H54 (cell line): ENCODE measurements at places on chromosomes 6 and 20.

DNA sequence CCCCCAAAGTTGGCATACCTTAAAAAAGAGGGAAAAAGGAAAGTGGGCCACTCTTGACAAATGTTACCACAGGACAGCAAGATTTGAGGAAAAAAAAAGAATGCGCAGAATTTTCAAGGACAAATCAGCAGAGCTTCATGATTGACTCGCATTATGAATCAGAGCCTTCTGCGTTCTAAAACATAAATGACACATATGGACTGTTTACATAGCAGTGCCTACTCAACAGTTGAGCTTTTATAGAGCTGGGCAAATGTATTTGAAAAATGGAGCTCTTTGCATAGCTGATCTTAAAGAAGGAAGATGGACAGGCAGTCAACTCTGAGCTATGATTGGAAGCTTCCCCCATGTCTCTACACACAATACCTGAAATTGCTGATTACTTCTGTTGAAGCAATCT is 213.2 kb upstream of the NT5E start:
- no peak for DNase-seq

DNA sequence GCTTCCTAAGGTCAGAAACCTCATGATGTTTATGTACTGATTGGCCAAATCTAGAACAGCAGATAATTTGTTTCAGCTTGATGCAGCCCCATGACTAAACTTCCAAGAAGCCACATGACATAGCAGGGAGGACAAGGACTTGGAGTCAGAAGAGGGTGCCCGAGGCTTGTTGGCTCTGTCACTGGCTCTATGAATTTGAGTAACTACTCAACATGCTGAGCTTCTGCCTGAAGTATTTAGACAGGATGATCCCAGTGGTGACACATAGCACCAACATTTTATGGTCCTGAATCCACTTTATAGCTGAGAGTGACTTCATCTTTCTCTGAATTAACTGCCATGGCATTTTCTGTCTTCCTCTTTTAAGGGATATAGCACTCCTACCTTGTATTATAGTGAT is 13.5 kb upstream of the TBX18 start:
- peak; percentile 18 for DNase-seq

GRCh38 chr6:156336089-156336488 is 441.1 kb upstream of the ARID1B start:
- no peak for DNase-seq

DNA sequence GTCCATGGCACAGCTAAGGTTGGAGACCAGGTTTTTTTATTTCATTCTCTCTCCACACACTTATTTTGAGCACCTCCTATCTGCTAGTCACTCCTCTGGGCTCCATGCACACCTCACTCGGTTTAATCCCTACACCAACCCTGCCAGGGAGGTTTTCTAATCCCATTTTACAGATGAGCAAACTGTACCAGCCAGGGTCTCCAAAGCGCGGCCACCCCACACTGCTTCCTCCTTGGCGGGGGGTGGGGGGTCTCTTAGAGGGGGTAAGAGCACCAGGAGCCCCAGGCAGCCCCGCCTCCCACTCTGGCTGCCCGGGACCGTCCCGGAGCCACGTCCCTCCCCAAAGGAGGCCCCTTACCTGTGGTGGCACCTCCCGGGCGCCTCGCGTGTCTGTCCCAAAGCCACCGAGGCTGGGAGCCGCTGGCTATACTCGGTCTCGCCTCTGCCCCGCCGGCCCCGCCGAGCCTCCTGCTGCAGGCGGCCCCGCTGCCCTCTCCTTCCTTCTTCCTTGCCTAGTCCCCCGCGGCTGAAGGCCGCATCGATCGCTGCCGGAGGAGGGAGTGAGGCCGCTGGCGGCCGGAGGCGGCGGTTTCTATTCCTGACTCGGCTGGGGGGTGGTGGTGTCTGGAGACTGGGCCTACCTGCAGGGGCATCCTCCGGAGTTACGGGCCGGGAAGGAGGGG is at the start of gene KCNS1:
Gene KCNS1, minus strand, starts transcription at position 565 of the 683 bp plus-strand sequence. CDS start 1,891 bp downstream, outside the sequence.
- DNase-seq, result no peak

GRCh38 chr6:149237464-149237863 is 80.0 kb upstream of the TAB2 start:
- no peak for DNase-seq

GRCh38 chr20:7285918-7286556 is 518.6 kb downstream of the BMP2 start:
- DNase-seq, result peak; percentile 5

- DNase-seq, result no peak
Observed at GRCh38 chr20:5046656-5047339, 45.5 kb upstream of the SLC23A2 start.

- DNase-seq, result no peak
Observed at GRCh38 chr20:2212456-2213015, 83.3 kb upstream of the TGM3 start.

GRCh38 chr6:77457720-77458349 is 5.5 kb downstream of the HTR1B start:
- peak; percentile 53 for DNase-seq

GRCh38 chr6:146582857-146583256 is 15.9 kb upstream of the ADGB start:
- DNase-seq, result no peak

DNA sequence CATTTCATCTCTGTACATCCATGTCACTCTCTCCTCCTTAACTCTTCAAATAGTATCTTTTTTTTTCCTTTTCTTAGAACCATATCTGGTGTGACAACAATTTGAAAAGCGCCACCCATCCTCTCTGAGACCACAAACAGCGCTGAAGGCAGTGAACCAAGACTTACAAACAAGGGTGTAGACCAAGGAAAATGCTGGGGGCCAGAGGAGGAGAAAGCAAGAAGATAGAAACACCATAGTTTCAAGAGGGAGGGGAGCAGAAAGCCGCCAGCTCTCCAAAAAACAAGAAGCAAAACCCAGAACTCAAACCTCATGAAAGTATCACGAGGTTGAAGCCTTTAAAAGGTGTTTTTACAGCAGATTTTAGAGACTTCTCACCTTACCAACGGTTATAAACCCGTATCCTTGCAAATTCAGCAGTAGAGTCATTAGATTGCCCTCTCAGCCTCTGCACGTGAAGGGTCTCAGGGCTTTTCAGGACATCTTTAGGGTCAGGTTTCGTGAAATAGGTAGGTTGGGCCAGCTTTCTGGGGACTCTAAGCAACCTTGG is 13.3 kb upstream of the RIPOR2 start:
- no peak for DNase-seq

DNA sequence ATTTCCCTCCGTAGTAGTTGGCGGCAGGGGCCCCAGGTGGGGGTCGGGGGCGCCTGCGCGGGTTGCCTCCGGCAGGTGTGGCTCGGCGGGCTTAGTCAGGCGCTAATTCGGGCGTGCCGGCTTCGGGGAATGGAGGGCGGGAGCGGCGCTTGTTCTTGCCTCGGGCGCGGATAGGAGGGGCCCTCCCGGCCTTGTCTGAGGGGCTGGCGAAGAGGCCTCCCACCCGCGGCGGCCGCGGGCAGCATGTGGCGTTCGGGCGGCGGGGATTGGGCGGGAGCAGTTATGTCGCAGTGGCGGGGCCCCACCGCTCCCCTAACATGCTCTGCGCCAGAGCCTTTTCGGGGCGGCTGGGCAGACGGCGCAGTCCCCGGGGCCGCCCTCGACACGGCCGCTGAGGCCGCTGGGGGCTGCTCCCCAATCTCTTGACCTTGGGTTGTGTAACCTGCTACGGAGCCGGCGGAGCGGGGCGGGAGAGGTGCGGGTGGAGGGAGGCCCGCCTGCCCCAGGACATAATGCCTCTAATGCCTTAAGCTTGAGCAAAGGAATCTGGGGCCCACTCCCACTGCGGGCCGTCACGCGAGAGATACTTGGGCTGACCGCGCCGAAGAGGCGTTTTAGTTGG is 1.1 kb downstream of the AMD1 start:
- no peak for DNase-seq

GRCh38 chr20:41170386-41171105 is 33.2 kb downstream of the PLCG1 start:
- no peak for DNase-seq

- DNase-seq, result no peak
Observed at GRCh38 chr6:16487996-16488674, 249.7 kb downstream of the GMPR start.

DNA sequence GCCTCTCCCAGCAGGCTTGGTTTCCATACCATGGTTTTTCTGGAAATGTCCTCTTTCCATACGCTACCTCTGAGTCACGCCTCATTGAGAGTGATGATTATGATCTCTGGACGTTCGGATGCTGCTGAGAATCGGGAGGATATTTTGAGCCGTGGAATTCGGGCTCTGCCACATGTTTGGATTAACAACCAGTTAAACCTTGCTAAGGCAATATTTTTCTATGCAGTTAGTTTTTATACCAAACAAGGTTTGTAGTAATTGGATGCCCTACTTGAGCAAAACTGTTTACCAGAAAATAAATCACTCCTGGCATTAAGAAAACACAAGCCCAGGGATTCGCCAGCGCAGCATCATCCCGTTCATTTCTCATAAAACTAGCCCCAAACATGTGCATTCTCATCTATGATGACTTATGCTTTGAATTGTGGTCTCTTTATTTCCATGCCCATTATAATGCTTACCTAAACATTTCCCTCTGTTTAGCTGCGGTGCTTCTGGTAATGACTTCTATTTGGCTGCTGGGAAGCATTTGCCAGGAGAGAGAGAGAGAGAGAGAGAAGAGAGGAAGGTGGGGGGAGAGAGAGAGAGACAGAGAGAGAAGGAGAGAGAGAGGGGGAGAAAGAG is 198.9 kb downstream of the CLIC5 start:
- no peak for DNase-seq

- DNase-seq, result no peak
Observed at GRCh38 chr20:46420878-46421277, 14.5 kb upstream of the ELMO2 start.

- DNase-seq, result no peak
Observed at GRCh38 chr20:17852323-17852722, 116.3 kb downstream of the SNX5 start.

DNA sequence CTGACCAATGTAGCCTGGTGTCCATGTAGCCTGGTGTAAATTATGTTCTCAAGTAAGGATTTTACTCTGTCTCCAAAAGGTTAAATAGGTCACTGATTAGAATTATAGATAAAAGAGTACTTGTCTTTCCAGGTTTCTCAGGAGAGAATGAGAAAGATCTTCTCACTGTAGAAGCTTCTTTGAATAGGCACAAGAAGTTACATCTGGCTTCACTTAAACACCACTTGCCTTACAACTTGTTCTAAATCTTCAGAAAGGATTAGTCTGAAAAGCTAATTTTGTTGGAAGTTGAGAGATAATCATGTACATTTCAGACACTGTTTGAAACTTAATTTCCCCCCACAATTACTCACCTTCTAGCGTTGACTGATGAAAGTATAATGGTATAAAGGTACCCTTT is 275.3 kb downstream of the FARS2 start:
- no peak for DNase-seq

GRCh38 chr20:21237956-21238799 is 65.0 kb upstream of the XRN2 start:
- no peak for DNase-seq

DNA sequence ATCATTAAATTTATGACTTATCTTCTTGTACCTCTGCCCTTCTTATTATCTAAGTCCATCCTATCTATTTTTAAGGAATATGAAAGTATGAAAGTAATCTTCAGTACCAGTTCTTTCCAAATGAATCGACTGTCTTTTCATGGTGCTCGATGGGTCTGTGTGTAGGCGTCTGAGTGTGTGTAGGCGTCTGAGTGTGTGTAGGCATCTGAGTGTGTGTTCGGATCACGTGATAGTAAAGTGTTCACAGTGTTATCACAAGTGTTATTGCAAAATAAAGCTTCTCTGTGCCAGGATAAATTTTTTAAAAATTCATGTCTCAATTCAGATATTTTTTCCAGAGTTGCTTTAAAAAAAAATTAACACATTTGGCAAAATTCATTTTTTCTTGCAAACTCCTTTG is 58.3 kb downstream of the BMP6 start:
- no peak for DNase-seq

DNA sequence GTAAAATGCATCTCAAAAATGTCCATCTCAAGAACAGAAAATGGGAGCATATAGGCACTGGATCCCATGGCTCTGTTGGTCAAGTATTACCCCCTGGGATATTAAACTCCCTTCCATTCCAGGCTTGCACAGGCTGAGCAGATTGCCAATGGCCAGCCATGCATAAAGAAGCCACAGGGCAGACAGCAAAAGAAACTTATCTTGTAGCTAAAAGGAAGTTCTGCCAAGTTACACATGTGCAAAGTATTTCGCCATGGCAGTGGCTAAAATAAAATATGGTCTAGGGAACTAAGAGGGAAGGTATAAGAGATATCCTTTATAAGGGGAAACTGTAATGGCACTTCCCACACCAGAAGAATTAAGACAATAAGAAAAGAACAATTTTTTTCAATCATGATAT is 415.6 kb upstream of the BTBD3 start:
- no peak for DNase-seq

DNA sequence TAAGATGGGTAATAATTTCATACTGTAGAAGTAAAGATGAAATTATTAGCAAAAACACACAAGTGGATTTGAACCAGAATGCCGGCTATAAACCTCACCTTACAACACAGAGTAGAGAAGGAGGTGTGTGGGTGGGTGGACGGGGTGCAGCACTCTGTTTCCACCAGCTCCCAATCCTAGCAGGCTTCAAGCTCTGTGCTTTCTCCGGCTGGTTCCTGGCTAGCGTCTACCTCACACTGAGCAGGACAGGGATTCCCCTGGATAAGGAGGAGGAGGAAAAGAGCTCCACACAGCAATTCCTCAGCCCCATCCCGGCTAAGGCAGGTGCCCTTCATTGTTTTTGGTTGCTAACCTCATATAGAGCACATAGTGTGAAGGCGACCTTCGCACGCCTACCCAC is 453.3 kb downstream of the C6orf118 start:
- no peak for DNase-seq

DNA sequence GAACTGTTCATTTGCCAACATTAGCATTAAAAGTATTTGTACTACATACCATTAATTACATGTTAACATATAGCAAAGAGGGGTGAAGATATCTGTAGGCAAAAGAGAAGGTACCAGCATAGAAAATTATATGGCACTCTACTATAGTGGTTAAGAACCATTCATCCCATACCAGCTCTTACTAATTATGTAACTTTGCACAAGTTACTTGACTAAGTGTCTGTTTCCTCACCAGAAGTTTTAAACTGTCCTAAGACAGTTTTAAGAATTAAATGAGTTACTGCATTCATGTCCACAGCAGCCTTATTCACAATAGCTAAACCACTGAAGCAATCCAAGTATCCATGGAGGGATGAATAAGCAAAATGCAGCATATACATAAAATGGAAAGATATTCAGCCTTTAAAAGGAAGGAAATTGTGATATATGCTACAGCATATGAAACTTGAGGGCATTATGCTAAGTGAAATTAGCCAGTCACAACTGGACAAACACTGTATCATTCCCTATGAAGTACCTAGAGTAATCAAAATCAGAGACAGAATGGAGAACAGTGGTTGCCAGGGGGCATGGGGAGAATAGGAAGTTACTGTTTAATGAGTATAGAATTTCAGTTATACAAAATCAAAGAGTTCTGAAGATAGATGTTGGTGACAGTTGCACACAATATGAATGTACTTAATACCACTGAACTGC is 98.9 kb downstream of the RNGTT start:
- DNase-seq, result no peak
